ENCODE measurements at places on chromosomes 2 and 18. TPM values are rescaled to one million over a fixed set of nuclear protein-coding genes. Genes with fewer than 3 reads are reported as not detected.

Gene YWHAQ
- 130 TPM for total RNA-seq

Gene ZNF521
- 149 TPM for total RNA-seq

Gene CNTNAP5
- total RNA-seq = under 0.01 TPM

Gene MDH1B
- total RNA-seq = 0.11 TPM

Gene EPC2
- total RNA-seq = 23.1 TPM

Gene HOXD12
- not detected for total RNA-seq

Gene CDH19
- total RNA-seq = under 0.01 TPM

Gene TNS1
- 33.3 TPM for total RNA-seq

Gene LCT
- under 0.01 TPM for total RNA-seq

Gene KCNG2
- total RNA-seq = 0.43 TPM

Gene LRATD1
- 3.4 TPM for total RNA-seq

Gene TMEM182
- 0.22 TPM for total RNA-seq

Gene GLI2
- total RNA-seq = 0.09 TPM

Gene TGIF1
- 127 TPM for total RNA-seq

Gene ALPG
- total RNA-seq = not detected

Gene SOCS6
- total RNA-seq = 26.8 TPM

Gene ZAP70
- total RNA-seq = 0.34 TPM

Gene NTSR2
- not detected for total RNA-seq

Gene CCDC195
- total RNA-seq = not detected

Gene TXNDC2
- total RNA-seq = not detected

Gene MPP4
- total RNA-seq = 0.22 TPM

Gene NHEJ1
- 17.4 TPM for total RNA-seq

Gene KCNS3
- 0.76 TPM for total RNA-seq

Gene SERPINB13
- total RNA-seq = not detected

Gene TTL
- total RNA-seq = 14.6 TPM

All from dermis lymphatic vessel endothelial cell (primary cell).